NCI-H187 (cell line): ENCODE measurements at places on chromosomes 13 and 19.

DNA sequence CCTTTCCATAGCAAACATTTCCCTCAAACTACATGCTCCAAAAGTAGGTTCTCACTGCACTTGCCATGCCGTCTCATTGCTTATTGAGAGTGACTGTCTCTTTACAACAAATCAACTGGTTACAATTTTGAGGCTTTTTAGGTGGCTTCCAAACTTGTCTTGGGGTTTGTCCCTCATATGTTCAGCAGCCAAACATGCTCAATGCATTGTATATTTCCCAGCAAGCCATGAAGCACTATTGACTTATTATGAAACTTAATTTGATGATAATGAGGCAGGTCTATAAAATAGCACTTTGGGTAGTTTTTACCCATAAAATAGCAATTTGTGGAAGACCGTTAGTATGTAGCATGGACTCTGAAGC, 78.2 kb downstream of the LRCH1 start:
- no peak for DNase-seq

- no peak for DNase-seq
Observed at GRCh38 chr13:96963786-96964475, 30.3 kb downstream of the OXGR1 start.

DNA sequence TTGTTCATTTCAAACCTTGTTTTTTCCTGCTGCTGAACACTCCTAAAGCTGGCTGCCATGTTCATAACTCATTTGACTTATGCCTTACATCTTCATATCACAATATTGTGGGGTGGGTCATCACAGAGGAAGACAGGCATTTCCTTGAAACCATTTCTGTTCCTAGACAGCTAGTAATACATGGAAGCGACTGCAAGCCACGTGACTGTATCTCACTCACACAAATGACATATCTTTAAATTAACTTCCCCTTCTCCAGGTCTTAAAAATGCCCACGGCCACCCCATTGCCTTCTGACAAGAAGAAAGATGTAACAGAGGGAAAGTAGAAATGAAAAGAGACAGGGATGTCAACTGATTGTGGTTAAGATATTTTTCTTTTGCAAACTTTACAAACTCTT, 236.8 kb downstream of the LMO7 start:
- DNase-seq = no peak

GRCh38 chr19:3712663-3713611, 4.8 kb downstream of the TJP3 start:
- DNase-seq = no peak

GRCh38 chr13:75307370-75307949, 174.5 kb downstream of the TBC1D4 start:
- DNase-seq = no peak

- DNase-seq = no peak
Observed at GRCh38 chr19:50906217-50906616, 5.0 kb downstream of the KLK4 start.

DNA sequence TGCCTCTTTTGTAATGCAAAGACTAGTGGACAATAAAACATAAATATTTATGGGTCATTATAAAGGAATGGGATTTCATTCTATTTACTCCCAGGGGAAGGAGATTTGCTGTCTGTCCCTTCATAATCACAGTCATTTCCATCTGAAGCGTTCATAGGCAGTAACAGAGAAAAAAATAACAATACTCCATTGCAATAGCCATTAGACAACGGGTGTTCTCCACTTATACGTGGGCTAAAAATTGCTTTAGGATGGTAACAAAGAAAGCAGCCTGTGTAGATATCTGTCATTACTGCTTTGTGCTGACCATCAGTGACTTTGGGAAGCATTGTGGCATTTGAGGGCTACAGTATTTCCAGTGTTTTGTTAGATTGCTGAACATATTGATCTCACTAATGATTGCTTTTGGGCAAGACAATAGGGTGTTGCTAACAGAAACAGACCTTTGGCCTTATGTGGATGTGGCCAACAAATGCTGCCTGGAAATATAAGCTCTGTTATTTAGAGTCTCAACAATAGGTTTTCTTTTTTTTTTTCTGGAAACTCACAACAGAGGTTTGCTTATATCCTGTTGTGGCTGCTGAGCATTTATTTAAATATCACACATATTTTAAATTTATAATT, 355.2 kb downstream of the MTUS2 start:
- no peak for DNase-seq

GRCh38 chr13:94195715-94196114, 283.8 kb downstream of the DCT start:
- peak; percentile 63 for DNase-seq

DNA sequence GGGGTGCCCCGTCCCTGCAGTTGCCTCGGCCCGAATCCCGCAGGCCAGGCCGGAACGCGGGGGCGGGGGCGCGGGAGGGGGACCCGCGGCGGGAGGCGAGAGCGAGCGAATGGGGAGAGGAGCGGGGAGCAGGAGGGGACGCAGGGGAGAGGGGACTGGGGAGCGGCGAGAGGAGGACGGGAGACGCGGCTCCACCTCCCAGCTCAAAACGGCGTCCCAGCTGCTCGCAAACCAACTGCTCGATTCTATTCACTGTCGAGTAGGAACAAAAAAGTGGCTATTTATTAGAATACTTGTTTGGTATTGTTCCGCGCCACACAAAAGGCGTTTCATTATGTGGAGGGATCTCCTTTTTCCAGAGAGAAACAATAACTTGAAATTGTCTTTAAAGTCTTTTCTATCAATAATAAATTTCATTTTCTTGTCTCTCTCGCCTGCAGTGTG, 10.6 kb upstream of the SOX1 start:
- no peak for DNase-seq

DNA sequence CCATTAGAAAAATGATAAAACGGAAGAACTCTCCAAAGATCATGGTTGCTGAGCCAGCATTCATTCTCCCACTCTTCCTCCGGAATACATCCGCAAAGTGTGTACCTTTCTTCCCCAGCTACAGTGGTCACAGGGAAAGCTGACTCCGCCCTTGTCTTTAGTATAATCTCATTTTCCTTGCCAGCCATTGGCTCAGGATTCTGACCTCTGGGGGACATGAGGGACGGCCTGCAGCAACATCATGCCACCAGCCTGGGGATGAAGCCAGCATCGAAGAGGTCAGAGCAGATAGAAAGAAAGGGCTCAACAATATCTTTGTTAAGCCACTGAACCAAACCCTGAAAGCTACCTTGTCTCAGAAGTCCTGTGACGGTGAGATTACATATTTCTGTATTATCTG, 46.3 kb upstream of the TPP2 start:
- no peak for DNase-seq

- DNase-seq = no peak
Observed at GRCh38 chr13:109819874-109820273, 33.5 kb upstream of the IRS2 start.

GRCh38 chr13:113129921-113130750, 7.5 kb downstream of the F10 start:
- no peak for DNase-seq

DNA sequence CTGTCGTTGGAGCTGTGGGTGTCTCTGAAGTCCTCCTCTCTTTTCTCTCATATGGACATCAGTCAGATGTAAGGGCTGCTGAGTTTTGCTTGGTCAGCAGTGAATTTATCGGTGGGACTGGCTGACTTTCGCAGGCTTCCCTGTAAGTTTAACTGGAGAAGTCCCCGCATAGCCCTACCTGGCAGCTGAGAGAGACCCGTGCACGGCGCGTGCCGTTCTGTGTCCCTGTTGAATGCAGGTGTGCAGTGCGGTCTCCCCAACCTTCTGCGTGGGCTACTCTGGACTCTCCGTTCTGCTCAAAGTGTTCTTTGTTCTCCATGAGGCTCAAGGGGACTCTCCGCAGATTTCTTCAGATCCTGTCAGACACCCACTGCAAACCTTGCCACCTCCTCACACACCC, 252.9 kb downstream of the COL4A1 start:
- no peak for DNase-seq

GRCh38 chr13:20093951-20094350, 66.9 kb downstream of the GJA3 start:
- no peak for DNase-seq

- no peak for DNase-seq
Observed at GRCh38 chr19:47891923-47892666, 6.0 kb upstream of the SULT2A1 start.

DNA sequence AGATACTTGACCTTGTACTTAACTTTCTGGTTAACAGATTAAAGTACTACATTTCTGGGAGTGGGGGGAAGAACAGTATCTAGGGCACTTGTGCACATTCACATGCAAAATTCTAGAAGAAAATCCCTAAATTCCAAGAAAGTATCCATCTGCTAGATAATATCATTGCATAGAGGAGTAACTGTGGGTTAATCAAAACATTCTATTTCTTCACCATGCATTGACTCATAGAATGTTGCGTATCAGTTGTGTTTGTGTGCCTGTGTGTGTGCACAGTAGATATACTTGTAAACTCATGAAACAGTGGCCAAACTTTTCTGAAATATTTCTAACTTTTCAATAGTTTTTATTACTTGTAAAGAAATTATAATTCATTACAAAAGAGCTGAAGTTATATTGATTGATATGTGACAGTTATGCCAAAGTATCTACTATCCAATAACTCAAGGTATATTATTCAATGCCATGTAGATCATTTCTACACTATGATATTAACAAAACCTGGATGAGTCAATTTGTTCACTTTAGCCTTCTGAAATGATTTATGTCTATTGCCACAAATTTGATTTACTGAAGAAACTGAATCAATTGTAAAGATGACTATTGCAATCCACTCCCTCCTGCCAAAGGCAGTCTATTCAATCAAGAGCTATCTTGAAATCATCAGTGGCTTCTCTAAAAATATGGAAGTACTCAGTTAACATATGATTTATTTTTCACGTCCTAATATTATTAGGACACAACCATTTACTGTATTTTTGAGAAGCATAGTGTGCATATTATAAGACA, 756.7 kb upstream of the ARGLU1 start:
- DNase-seq = no peak

GRCh38 chr13:76937281-76937820, 11.0 kb upstream of the ACOD1 start:
- no peak for DNase-seq

DNA sequence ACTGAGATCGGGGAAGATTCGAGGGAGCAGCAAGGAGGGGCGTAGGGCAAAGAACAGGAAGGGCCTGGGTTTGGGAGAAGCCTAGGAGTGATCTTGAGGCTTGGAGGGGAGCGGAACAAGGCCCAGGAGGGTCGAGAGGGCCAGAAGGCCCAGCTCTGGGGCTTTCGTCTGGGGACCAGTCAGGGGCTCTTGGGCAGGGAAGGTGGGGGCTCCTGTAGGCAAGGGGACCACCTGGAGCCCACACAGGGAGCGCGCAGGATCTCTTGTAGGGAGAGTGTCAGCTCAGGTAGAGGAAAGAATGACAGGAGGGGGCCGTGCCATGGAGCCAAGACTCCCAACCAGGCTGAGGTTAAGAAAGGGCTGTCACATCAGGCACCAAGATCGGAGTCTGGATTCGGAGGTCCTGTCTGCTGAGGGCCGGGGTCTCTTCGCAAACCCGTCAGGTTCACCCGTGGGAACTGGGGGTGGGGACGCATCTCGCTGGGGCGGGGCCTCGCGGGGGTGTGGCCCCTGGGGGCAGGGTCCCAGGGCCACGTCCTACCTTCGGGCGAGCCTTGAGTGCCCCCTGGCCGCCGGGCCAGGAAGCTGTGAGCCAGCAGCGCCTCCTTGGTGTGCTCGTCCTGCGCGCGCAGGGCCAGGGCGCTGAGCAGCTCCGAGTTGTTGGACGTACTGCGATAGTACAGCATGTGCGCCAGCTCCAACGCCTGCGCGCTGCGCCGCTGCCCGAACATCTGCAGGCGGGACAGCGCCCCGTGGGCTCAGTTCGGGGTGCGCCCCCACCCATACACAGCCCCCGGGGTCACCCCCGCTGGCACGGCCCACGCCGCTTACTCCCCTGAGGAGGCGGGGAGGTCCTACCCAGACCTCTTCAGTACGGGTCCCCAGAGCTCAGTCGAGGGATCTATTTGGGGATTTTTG, 8.4 kb downstream of the EMP3 start:
- peak; percentile 94 for DNase-seq

DNA sequence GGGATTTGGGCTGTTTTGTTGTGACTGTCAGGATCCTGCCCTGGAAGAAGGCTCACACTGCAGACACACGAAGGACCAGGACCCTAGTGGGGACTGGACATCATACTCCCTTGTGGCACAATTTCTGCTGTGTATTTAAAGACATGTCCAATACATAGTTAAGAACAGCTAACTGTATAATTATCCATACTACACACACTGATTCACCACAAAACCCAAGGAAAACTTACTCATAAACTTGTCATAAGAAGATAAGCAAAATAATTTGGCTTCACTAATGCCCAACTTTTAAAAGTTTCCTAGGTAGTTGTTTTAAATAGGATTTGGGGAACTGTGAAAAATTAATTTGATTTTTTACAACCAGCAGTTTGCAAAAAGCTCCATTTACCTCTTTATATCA, 46.1 kb downstream of the LATS2 start:
- no peak for DNase-seq

- no peak for DNase-seq
Observed at GRCh38 chr13:97205465-97205864, 16.7 kb upstream of the MBNL2 start.

DNA sequence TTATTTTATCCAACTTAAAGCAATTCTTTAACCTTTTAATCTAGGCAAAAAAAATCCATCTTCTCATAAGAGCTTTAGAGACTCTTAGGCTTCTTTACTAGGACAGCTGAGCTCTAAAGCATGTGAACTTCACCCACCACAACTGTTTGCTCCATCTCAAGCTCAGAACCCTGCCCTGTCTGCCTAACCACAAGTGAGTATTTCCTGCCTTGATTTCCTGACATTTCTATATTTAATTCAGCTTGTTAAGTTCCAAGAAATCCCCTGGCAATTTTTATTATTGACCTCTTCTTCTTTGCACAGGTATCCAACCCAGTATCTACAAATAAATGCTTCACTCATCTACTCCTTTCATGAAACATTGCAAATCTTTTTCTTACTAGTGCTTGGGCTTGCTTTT, 21.1 kb upstream of the CEACAM21 start:
- no peak for DNase-seq

DNA sequence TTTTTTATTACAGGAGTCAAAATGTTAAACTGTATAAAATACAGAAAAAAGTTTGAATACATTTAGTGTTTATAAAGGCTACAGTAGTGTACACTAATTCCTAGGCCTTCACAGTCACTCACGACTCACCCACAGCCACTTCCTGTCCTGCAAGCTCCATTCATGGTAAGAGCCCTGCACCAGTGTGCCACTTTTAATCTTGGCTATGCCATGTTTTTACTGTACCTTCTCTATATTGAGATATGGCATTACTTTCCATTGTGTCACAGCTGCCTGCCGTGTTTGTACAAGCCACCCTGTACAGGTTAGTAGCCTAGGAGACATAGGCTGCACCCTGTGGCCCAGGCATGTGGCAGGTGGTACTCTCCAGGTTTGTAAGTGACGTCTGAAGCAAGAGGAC, 32.1 kb downstream of the C1QTNF9 start:
- no peak for DNase-seq

DNA sequence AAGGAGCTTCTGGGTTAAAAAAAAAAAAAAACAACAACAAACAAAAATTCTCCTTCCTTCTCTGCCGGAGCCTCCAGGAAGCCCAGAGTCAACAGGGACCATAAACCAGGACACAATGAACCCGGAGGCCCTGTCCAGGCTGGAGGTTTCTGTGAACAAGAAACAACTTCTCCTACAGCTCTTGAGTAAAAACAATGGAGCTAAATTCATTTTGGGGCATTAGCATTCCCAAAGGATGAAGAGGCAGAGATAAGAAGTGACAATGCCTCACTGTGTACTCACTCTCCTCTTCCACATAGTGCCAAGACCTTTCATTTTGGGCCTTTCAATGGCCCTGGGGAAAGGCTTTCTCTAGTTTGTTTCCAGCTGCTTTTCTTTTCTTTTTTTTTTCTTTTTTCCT, 9.0 kb downstream of the RHPN2 start:
- DNase-seq = no peak

- DNase-seq = no peak
Observed at GRCh38 chr19:41172297-41173164, 20.5 kb upstream of the CYP2S1 start.
